ENCODE measurements at places on chromosomes 13 and 19. TPM values are rescaled to one million over a fixed set of nuclear protein-coding genes. Genes with fewer than 3 reads are reported as not detected.

The KIR2DL1 gene
- not detected for total RNA-seq

The AXL gene
- total RNA-seq = 141 TPM

The PPM1N gene
- 2.8 TPM for total RNA-seq

The ZNF175 gene
- 2.2 TPM for total RNA-seq

The KCNJ14 gene
- 1.6 TPM for total RNA-seq

The ZNF665 gene
- 2.4 TPM for total RNA-seq

The KIR3DL1 gene
- total RNA-seq = not detected

Data from omental fat pad (tissue), 4 donors.